Femur (tissue), 1 donor: ENCODE measurements at places on chromosomes 1 and 21.

DNA sequence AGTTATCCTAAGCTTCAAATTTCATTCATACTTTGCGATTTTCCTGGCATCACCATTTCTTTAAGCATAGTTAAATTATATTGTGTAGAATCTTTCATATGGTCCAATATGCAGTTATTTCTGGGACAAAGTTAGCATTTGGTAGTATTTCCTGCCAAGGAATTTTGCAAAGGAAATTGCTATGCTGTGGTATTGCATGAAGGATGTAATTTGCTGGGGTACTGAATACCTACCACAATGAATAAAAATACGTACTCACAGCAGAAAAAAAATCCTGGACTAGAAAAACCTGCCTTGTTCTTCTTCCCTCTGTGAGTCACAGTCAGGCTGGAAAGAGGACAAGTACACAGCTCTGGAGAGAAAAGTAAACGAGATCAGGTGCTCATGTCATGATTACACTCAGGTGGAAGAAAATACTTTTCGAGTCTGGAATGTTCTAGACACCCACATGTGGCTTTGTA, 241.2 kb downstream of the PTBP2 start:
- peak; percentile 42 for DNase-seq

- no peak for DNase-seq
These were observed 39.0 kb downstream of the NDC1 start for GRCh38 chr1:53799141-53799540.

DNA sequence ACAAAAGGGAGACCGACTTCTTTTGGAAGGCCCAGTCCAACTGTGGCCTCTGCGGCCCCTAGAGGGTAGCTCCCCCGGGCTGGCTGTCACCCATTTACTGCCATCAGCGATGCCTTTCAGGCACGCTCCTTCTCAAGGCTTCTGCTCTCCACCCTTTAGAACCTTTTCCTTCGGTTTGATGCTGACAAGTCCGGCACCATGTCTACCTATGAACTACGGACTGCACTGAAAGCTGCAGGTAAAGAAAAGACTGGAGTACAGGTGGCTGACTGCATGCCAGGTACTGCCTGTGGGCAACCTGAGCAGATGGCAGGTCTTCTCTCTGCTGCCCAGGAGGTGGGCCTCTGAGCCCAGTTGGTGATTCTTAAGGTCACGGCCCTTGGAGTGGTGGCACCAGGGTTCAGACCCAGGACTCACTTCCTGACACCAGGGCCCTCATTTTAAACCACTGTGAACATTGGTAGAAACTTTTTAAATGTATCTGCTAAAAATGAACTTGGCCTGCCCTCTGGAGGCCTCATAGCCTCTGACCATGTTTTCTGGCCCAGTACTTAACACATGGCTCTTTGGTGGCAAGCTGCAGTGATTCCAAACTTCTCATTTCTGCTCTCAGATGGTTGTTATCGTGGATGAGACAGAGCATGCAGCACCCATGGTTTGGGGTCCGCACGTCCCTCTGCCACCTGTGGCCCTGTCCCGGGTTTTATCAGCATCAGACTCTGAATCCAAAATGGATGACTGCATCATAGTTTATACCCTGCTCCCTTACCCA, 45.7 kb downstream of the CAPN9 start:
- no peak for DNase-seq

GRCh38 chr1:68173283-68173935, 58.9 kb downstream of the WLS start:
- DNase-seq: peak; percentile 23

- DNase-seq: no peak
These were observed 51.3 kb upstream of the GFI1 start for GRCh38 chr1:92538048-92538412.

GRCh38 chr1:76595024-76595423, 272.3 kb upstream of the ST6GALNAC5 start:
- no peak for DNase-seq

DNA sequence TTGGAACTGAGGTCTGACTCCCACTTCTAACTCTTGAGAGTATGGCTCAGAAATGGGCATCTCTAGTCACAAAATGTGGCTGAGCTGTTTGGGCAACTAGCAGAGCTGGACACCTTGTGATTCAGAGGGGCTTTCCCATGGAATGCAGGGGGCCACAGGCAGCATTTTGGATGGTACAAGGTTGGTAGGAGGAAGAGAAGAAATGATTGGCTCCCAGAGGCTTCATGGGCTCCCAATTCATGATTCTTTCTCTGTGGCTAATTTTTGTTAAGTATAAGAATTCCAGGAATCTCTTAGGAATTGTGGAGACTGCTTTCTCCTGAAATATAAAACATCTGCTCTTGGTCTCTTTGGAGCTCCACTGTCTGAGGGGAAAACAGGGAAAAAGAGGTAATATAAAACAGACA, 49.7 kb downstream of the PBX1 start:
- no peak for DNase-seq

- no peak for DNase-seq
These were observed 21.1 kb downstream of the GBP1 start for GRCh38 chr1:89043940-89044339.

- DNase-seq: no peak
These were observed 255.9 kb upstream of the SNX7 start for GRCh38 chr1:98405581-98406074.

- no peak for DNase-seq
These were observed 14.2 kb upstream of the CASQ2 start for GRCh38 chr1:115782571-115783281.

- no peak for DNase-seq
These were observed 6.6 kb downstream of the UBR4 start for GRCh38 chr1:19203440-19203839.

- no peak for DNase-seq
These were observed 54.8 kb upstream of the USP1 start for GRCh38 chr1:62381831-62382657.

DNA sequence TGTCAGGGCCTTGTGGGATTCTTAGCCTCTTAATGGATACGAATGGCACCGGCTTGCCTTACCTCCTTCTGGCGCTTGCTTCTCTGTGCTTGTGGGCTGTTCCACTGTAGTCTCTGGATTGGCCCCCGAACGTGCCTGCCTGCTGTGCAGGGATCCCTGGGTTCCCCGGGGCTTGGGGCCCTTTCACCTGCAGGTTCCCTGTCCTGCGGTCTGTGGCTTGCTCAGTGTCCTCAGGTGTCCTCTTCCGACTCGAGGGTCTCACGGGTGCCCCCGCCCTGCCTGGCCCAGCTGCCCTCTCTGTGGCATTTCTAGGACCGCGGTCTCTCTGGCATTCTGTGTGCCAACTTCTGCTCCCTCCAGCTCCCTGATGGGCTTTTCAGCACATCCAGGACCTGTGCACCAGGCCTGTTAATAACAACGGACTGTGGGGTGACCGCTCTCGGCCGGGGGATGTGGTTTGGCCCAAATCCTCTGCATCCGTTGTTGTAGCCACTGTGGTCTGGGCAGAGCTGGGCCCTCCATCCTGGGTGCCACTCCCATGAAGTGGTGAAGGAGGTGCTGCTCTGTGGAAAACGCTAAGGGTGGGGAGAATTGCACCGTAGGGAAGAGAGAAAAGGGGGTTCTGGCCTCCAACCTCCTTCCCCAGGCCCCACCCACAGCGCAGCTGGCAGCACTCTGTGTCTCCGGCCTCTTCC, 12.4 kb downstream of the COL18A1 start:
- peak; percentile 19 for DNase-seq

- DNase-seq: no peak
These were observed 5.9 kb downstream of the AGO3 start for GRCh38 chr1:35936838-35937237.

DNA sequence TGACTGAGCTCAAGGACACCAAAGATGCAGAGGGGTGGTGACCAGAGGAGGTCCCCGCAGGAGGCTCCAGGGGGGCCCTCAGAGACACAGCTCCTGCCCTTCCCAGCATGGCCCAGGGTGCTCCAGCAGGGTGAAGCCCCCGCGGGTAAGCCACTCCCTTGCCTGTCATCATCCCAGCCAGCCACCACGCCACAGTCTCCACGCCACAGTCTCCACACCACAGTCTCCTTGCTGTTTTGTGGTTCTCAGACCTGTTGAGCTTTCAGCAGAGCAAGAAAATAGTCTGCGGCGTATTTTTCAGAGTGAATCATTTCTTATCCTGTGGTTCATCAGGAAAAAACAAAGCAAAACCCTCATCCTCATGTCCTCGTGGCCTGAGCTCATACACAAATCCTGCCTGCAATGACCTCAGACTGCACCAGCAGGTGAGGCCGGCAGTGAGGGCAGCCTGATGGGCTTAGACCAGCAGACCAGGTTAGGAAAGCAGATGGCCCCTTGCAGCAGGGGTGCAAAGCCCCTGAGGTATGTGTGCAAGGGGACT, 25.7 kb upstream of the ABCG1 start:
- no peak for DNase-seq

DNA sequence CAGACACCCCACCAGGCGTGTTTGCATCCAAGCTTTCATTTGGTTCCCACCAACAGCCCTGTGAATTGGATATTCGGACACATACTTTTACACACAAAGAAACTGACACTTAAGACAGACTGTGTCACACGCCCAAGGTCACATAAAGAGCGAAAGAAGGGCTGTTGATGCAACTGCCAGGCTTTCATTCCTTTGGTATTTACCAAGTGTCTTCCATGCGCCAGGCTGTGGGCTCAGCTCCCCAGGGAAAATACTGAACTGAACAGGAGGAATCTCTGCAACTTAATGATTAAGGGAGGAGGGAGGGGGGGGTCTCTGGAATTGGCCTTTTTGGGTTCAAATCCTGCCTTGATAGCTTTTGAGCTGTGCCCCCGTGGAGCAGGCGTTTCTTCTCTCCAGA, 122.8 kb downstream of the ACTL8 start:
- DNase-seq: no peak

DNA sequence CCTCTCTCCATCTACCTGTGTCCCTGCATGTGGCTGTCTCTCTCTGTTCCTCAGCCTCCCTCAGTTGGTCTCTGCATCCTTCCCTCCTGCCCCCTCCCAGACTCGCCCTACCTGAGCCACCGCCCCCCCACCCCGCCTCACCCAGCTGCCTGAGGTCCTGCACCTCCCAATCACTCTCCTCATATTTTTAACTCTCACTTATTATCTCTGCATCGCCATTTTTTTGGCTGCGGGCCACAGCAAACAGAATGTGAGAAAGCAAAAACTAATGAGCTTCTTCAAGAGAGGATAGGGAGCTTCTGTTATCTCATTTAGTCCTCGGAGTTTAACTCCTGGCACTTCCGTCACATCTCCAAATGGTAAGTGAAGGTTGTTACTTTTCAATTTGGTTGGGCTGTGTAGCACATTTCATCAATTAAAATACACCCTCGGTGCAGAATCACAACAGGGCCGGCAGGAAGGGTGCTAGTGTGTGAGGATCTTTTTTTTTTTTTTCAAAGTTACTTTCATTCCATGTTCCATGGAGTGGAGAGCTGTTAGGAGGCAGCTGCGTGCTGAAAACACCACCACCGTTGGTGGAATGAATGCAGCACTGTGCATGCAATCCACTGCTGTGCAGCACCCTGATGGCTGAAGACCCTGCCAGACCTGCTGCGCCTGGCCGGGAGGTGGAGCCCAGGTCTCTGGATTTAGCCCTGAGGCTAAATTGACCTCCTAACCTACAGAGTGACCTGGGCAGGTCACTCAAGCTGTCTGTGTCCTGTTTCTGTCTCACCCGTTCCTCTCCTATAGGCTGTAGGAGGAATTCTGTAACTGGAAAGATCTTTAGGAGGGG, 157.2 kb upstream of the NFIA start:
- DNase-seq: no peak

DNA sequence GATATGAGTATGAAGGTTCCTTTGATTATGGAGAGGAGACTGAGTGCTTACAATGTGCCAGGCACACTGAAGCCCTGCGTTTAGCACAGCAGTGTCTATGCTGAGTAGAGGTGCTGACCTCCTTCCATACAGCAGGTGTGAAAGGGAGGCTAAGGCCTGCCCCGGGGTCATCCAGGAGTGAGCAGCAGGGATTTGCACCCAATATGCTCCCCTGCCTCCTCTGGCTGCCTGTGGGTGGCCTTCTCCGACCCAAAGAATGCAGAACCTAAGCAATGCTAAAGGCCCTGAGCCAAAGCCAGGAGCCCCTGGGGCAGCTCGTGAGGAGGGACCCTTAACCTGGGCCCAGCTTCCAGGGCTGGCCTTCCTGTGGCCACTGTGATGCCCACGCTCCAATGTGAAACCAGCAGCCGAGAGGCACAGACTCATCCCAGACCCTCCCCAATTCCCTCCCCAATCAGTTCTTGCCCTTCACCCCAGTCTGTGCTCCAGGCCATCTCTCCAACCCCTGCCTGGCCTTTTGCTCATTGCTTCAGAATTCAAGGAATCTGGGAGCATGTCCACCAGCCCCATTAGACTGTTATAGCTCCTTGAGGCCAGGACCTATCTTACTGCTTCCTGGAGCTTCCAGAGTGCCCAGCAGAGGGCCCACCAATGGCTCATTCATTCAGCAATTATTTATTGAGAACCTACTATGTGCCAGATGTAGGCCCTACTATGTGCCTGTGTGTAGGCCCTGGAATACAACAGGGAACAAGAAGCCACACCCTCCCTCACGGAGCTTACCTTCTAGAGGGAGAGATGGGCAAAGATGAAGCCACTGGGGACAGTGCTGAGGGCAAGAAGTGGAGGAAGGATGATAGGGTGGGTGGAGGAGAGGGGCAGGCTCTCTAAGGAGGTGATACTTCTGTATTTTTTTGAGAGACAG, 53.3 kb downstream of the TAS1R2 start:
- no peak for DNase-seq

- peak; percentile 79 for DNase-seq
These were observed 639 bp upstream of the SPATA1 start for GRCh38 chr1:84505493-84506001.

DNA sequence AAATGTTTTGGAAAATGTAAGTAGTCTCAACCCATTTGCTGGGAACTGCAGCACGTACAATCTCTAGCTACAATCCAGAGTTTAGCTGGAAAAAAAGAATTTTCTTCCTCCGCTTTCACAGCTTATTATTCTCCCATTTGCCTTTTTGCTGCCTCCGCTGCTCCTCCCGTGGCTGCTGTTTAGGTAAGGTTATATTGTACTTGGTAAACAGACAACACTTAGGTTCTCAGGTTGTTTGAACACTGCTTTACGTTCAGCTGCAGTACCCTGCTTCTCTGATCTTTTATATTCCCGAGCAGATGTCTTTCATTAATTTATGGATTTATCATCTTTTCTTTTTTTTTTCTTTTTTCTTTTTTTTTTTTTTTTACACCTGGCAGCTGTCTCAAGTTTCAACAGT, 14.3 kb downstream of the PROX1 start:
- DNase-seq: no peak

- DNase-seq: no peak
These were observed 61.5 kb downstream of the PEX14 start for GRCh38 chr1:10536133-10536770.
